Left renal pelvis (tissue), 4 donors: ENCODE measurements at places on chromosomes 6 and 20. TPM values are rescaled to one million over a fixed set of nuclear protein-coding genes. Genes with fewer than 3 reads are reported as not detected.

DNA sequence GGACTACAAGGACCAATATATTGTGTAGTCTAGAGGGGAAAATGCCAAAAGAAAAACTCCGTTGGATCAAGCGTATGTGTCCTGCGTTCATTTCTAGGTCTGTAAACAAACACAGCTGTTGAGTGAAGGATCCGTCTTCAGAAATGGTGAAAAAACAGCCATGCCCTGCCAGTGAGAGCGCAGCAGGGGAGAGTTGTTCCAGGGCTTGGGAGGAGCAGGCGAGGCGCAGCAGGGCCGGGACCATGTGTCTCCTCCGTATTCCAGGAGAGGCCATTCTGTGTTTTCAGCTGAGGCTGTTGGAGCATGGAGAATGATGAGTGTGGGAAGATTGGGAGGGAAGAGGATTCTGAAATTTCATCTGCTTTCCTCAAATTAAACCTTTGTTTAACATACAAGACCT lies 38.0 kb downstream of the BMP6 start:
- DNase-seq: no peak

GRCh38 chr20:50286609-50287008 lies 96.0 kb downstream of the CEBPB start:
- no peak for DNase-seq

GRCh38 chr6:144416244-144416643 lies 131.1 kb downstream of the UTRN start:
- no peak for DNase-seq

- DNase-seq: no peak
These were observed 747.1 kb upstream of the ADGRB3 start for GRCh38 chr6:67887747-67888545.

- DNase-seq: no peak
These were observed 121.8 kb upstream of the HDGFL1 start for GRCh38 chr6:22447249-22448196.

Gene MAP7
- polyA plus RNA-seq: 30.0 TPM

Gene TTLL9
- 2.6 TPM for polyA plus RNA-seq

- DNase-seq: no peak
These were observed 17.9 kb upstream of the PRDM13 start for GRCh38 chr6:99588618-99589289.

Gene MAP1LC3A
- polyA plus RNA-seq: 23.9 TPM

GRCh38 chr6:90227213-90227612 lies 69.4 kb downstream of the BACH2 start:
- no peak for DNase-seq

DNA sequence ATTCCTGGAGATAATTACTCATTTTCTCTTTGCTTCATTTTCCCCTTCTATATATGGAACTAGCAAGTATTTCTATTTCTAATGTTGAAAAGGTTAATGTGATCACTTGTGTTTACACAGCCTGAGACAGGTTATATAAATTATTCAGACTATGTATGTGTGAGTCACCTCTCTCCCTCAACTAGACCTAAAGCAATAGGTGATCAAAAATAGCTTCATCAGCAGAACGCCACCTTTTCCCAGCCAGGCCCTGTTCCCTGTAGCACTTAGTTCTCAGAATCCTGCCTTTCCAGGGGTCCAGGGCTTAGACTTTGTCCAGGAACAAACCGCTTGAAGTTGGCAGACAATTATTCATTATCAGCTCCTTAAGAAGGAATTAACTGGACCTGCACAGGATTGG lies 125.3 kb upstream of the EXOC2 start:
- DNase-seq: no peak

GRCh38 chr6:134447883-134448387 lies 130.0 kb upstream of the SGK1 start:
- DNase-seq: no peak
